CD4-positive, alpha-beta T cell treated with Interleukin-15 for 4 hours (primary cell): ENCODE measurements at places on chromosomes 2 and 18.

DNA sequence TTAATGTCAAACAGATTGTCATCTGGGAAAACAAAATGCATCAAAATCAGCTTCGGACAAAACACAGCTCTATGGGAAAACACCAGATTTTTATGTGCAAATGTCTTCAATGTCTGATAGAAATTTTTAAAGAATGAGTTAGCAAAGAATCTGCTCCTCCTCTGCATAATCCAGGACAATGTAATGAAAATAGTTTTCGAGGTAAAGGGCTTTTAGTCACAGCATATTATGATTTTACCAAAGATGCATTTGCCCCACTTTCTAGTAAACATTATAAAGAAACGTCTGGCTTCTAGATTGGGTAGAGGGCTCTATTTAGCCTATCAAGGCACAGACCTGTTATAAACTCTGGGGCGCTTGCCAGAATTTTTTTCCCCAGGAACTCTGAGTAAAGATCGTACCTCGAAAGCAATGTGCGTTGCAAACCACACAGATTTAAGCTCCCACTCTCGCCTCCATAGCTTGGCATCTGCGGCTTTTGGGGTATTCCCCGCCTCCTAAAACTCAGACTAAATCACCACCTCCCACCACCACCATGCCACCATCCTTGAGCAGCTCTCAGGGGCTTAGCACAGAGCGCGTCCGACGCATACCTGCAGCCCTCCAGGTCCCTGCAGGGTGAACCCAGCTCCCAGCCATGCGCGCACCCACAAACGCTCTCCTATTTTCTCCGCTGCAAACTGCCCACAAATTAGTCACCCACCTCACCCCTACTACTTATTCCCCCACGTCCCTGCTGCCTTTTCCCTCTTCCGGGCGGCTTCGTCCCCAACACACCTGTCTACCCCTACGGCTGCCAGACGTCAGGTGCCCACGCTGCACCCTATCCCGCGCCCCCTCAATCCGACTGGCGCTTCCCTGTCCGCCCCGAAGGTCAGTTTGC is 829 bp downstream of the ACVR1C start:
- peak; percentile 31 for DNase-seq

- DNase-seq = no peak
Measured at GRCh38 chr2:33021542-33022227, 74.9 kb downstream of the LTBP1 start.

GRCh38 chr2:12960671-12961070 is 243.9 kb downstream of the TRIB2 start:
- DNase-seq = no peak

DNA sequence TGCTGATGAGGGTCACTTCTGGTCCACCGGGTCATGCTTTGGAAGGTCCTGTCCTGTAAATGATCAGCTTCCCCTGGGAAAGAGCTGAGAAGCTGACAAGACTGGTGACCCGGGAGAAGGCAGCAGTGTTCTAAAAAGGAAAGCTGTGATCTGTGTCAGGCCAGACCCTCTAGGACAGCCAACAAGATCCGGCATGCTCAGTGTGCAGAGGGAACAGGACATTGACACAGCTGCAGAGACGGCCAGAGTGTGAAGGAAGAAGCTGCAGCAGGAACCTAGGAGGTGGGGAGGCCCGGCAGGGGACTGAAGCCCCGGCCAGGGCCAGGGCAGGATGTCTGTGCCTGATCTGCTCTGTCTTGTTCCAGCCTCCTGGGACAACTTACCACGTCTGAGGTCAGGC is 372.7 kb upstream of the ID2 start:
- DNase-seq = no peak

DNA sequence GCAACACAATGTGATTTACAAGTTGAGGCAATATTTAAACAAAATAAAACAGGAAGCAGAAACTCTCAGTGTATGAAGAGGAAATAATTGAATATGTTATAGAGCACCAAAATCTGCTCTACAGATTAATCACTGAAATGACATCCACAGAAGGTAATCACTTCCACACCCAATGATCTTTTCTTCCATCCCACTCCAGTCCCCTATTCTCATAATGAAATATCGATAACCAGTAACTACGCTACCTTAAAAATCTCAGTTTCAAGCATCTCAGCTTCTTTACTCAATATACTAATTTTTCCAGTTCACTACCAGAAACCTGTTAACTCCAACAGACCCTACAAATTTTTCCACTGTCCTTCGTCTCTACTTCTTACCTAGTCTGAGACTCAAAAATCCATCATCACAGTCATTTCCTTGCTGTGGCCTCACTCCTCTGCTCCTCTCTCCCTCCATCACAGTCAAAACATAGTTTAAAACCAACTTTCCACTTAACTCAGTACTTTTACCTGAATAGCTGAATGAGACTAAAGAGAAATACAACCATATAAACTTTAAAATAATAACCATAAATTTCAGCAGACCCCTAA is 67.1 kb downstream of the MEMO1 start:
- DNase-seq = no peak

DNA sequence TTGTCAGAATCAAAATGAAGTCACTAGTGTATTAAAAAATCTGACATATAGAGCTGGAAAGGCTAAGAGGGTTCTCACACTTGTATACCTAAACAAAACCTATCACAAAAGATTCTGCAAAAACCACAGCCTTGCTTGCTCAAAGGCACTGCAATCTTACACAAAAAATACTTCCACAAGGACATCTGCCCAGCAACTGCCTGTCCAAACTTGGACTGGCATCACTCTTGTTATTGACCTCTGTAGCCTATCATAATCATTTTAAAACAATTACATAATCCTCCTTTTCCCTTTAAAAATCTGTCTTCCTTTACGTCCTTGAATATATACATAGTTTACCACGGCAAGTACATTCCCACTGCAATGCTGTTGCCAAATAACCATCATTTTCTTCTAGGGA is 19.9 kb downstream of the CHMP3 start:
- no peak for DNase-seq

DNA sequence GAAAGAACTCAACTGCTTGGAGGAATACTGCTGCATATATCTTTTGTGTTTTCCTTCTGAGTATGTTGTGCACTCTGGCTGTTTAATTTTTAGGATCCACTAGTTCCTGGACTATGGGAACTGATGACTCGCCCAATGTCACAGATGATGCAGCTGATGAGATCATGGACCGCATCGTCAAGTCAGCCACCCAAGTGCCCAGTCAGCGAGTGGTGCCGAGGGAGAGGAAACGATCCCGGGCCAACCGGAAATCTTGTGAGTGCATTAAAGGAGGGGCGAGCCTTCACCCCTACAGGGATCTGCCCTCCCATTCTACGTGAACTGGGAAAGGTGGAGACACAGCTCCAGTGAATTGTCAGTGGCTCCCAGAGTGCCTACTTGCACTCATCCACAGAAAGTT is 59.6 kb downstream of the TPGS2 start:
- no peak for DNase-seq

GRCh38 chr2:226423498-226423960 is 376.1 kb downstream of the IRS1 start:
- DNase-seq = peak; percentile 49

GRCh38 chr2:128578406-128579390 is 260.0 kb upstream of the HS6ST1 start:
- no peak for DNase-seq

- no peak for DNase-seq
Measured at GRCh38 chr2:214995926-214996670, 142.3 kb downstream of the ABCA12 start.

- DNase-seq = no peak
Measured at GRCh38 chr2:65495251-65495877, 63.0 kb upstream of the SPRED2 start.

DNA sequence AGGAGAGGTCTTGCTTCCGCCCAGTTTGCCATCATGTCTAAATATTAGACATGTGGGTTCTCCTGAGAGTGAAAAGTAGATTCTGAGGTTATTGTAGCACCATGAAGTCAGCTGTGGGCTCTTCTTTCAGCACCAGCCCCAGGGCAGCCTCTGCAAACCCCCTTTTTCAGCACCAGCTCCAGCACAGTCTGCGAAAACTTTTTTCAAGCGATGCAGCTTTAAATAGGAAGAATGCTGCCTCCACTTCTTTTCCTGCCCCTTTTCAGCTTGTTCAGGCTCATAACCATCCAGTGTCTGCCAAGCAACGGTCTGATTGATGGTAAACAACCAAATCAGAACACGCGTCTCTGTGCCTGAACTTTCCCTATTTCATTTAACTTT is at the start of gene COL5A2:
COL5A2 (minus strand) TSS at position 192 of the 381 bp plus-strand sequence; CDS start at position 35, 157 bp downstream.
- DNase-seq = no peak

DNA sequence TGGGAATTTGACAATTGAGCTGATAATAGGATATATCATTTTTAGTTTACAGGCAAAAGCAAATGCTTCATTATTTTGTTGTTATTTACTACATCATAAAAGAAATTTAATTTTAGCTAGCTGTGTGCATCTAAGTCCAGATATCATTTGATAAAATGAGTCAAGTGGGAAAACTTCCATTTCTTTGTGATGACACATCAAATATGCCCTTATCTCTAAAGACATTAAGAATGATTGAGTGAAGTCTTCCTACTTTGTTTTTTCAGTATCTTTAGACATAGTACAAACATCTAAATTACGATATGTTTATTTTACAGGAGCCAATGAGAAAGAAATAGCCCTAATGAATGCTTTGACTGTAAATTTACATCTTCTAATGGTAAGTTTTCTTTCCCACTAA is 77.0 kb downstream of the KYNU start:
- no peak for DNase-seq

GRCh38 chr18:34840256-34840826 is 130.2 kb downstream of the DTNA start:
- DNase-seq = no peak

DNA sequence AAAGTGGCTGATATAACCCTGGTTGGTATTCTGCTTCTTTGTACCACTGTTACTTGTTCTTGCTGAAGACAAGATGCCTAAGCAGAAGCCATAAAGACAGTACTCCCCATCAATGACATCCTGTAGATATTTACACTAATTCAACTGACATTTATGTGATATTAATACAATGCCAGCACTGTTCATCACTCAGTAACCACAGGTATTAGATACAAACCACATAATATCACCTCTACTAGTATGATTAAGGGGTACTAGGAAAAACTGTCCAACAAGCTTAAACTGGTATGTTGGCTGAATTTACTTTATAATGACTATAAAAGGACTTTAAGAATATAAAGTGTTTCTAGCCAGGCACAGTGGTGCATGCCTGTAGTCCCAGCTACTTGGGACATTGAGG is 65.8 kb downstream of the RTN4 start:
- peak; percentile 9 for DNase-seq

GRCh38 chr18:74534150-74534969 is at the start of gene CNDP1:
TSS of gene CNDP1 (plus strand) at chr18:74534500. CDS start at chr18:74534668, 168 bp downstream.
- no peak for DNase-seq

DNA sequence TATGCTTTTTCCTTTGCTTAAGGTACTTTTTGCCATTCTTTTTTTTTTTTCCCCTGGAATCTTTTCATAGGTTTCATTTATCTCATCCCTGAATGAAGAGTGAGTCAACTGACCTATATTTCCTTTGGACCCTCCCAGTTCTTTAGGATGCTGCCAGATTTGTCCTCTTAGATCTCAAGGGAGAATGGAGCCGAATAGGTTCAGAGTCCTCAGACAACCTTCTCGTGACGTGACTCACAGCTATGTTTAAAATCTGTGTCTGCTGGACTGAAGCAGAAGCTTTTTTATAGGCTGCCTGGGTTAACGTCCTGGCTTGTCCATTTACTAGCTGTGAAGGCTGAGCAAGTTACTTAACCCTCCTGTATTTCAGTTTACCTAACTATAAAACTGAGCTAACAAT is 358.6 kb downstream of the DLGAP1 start:
- no peak for DNase-seq

GRCh38 chr2:100193291-100193710 is 50.9 kb upstream of the AFF3 start:
- no peak for DNase-seq

- no peak for DNase-seq
Measured at GRCh38 chr2:215765729-215766360, 247.5 kb downstream of the MREG start.

DNA sequence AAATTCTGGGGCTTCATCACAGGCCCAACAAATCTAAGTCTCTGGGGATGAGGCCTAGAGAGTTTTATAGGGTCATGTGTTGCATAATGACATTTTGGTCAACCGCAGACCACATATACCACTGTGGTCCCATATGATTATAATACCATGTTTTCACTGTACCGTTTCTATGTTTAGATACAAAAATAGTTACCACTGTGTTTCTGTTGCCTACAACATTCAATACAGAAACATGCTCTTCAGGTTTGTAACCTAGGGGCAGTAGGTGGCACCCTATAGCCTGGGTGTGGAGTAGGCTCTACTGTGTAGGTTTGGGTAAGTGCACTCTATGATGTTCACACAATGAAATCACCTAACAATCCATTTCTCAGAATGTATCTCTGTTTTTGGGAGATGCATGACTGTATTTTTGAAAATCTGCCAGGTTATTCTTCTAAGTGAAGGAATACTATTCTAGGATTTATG is 485.2 kb downstream of the PTPRM start:
- DNase-seq = peak; percentile 30

GRCh38 chr2:109188496-109188890 is 59.5 kb downstream of the SH3RF3 start:
- DNase-seq = no peak

- no peak for DNase-seq
Measured at GRCh38 chr18:70015127-70015526, 67.5 kb upstream of the CD226 start.

GRCh38 chr2:201452058-201452921 is 750 bp downstream of the STRADB start:
- no peak for DNase-seq

DNA sequence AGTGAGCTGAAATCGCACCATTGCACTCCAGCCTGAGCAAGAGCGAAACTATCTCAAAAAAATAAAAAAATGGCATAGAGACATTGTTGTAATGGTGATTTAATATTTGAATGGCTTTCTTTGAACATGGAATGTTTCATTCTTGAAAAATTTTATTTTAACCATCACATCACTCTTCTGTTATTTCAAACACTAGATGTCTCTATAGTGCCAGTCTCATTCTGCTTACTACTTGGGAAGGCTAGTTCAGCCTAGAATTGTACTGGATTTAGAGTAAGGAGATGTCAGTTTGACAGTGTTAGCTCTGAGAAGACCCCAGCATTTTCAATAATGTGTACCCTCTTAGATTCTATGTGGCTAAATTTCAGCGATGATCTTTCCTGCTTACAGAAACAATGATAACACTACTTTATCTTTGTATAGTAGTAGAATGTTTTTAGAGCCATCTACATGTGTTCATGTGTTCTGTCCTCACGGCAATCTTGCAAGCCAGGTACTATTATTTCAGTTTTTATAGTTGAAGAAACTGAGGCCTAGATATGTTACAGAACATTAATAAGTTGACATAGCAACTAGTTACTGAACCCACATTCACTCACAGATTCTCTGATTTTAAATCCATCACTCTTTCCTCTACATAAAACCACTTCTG is 142.9 kb upstream of the ZSWIM2 start:
- no peak for DNase-seq

GRCh38 chr2:96747061-96747617 is 7.3 kb upstream of the LMAN2L start:
- no peak for DNase-seq

GRCh38 chr2:38109732-38110181 is 33.8 kb upstream of the CYP1B1 start:
- DNase-seq = no peak
